ENCODE measurements at places on chromosomes 4 and X. TPM values are rescaled to one million over a fixed set of nuclear protein-coding genes. Genes with fewer than 3 reads are reported as not detected.

BEX1 gene
- not detected for total RNA-seq

FAM120C gene
- 4.3 TPM for total RNA-seq

CT45A5 gene
- not detected for total RNA-seq

FGFR3 gene
- total RNA-seq: 118 TPM

SPANXN4 gene
- total RNA-seq: not detected

SRPX gene
- 1.9 TPM for total RNA-seq

BMX gene
- total RNA-seq: 0.64 TPM

SCML2 gene
- 0.21 TPM for total RNA-seq
